ENCODE measurements at places on chromosomes 12 and 14.

GRCh38 chr12:108342985-108343384 lies 3.9 kb upstream of the CMKLR1 start:
- no peak for DNase-seq

- DNase-seq, result no peak
Observed at GRCh38 chr12:42582050-42582449, 7.5 kb downstream of the PRICKLE1 start.

- DNase-seq, result no peak
Observed at GRCh38 chr14:24241829-24242443, 487 bp downstream of the TINF2 start.

- no peak for DNase-seq
Observed at GRCh38 chr14:75589931-75590330, 11.5 kb downstream of the FLVCR2 start.

GRCh38 chr12:30025317-30025716 lies 241.6 kb upstream of the TMTC1 start:
- peak; percentile 19 for DNase-seq

GRCh38 chr12:66959276-66959675 lies 280.4 kb upstream of the GRIP1 start:
- DNase-seq, result no peak

DNA sequence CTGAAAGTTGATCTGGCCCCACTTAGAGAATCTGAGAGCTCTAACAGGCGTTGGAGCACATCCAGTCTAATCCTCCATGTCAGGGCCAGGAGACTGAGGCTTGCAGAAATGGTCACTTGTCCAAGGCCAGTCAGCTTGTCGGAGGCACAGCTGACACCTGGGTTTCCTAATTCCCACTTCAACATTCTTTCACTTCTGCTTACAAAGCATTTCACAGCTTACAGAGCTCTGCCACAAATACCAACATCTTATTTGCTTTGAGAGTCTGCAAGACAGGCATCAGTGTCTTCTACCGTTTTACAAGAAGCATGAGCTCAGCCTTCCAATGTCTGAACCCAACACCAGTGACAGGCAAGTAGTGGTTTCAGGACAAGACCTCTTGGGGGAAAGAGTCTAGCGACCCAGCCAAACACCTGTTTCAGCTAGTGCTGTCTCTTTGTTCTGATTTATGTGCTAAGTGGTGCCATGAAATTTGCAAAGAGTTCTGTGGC lies 31.8 kb downstream of the ISCA2 start:
- DNase-seq, result no peak

DNA sequence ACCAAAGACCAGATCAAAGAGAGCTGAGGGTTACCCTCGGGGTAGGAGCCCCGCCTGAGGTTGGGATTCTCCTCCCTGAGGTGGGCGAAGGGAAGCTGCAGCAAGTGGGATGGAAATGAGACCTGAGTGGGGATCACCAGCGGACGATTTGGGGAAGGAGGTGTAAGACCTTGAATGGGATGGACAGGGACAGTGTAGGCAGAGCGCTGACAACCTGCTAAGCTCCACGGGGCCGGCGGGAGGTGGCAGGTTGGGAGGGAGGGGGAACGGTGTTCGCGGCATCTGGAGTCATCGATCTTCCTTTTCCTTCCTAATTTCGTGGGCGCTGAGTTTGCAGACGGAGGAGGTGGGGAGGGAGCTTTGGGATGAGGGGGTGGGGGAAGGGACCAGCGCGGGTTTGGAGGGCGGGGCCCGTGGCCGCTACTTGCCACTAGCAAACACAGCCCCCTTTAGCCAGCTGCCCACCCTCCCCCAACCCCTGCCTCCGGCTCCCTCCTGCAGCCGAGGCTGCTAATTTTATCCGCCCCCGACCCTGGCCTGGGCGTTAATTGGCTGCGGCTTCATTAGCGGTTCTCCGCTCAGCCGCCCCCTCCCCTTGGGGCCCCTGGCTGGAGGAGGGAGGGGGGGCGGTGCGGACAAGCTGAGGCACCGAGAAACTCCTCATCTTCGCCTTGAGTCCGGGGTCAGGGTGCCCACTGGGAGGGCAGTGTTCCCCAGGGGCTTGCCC lies 2.8 kb upstream of the SHMT2 start:
- no peak for DNase-seq

DNA sequence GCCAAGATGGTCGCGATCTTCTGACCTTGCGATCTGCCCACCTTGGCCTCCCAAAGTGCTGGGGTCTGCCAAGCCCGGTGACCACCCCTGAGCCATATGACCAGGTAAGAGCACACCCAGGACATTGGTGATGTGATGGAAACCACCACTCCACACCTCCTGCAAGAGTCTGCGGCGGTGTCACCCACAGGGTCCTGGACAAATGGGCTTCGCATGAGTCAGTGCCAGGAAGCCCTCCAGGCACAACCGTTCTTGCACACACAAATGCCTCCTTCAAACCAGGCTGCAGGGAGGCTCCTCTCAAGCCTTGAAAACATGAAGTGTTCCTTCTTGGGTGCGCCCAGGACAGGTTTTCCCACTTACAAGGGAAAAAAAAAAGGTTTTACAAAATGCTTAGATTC lies 16.6 kb downstream of the PITPNM2 start:
- DNase-seq, result no peak

GRCh38 chr12:45708901-45709300 lies 20.6 kb upstream of the ARID2 start:
- DNase-seq, result no peak

DNA sequence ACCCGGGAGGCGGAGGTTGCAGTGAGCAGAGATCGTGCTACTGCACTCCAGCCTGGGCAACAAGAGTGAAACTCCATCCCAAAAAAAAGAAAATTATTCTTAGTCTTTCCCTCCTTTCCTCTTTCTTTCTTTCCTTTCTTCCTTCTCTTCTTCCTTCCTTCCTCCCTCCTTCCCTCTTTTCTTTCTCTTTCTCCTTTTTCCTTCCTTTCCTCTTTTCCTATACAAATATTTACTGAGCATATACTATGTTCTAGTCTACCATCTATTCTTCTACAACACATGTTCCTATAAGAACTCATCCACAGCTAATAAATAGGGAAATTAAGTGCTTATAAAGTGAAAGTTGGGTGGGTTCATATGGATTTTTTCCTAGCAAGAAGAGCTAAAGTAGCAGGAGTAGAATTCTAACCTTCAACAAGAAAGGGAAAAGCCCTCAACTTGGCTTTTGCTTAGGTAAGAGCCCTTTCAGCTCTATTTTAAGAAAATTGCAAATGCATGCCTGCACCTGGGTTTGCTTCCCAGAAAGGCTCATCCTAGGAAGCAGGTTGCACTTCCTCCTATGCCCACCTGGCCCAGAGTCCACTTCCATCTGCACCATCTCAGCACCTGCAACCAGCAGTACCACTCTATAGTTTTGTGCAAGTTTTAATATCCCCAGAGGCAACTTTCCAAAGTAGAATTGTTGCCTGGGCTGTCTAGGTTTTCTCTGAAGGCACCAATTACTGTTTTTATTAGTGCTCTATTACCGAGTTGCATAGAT lies 122.0 kb upstream of the CCND2 start:
- no peak for DNase-seq

DNA sequence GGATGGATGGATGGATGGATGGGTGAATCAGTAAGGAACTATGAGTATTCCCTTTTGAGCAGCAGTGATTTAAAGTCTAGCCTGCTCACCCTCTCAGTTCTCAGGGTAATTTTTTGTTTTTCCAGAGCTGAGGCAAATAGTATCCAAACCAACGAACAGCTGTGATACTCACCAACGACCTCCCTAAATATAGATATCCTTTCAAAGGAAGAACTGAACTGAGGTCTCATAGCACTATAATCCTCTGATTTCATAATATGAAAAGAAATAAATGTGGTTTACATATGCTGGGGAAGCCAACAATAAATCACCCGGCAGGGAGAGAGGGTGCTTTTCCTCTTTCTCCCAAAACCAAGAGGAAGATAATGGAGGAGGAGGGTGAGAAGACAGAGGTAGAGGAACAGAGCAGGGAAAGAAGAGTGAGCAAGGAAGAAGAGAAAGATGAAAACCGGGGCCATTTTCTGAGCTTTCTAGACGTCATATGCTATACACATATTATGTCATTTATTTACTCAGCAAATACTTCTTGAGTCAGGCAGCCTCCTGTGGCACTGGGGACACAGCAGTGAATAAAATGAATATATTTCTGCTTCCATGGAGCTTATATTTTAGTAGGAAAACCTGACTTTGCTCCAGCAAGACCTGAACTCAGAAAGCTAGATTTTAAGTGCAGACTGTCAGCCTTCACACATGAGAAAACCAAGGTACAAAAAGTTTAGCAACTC lies 710.7 kb upstream of the TBX3 start:
- no peak for DNase-seq

GRCh38 chr12:132146098-132146497 lies 1.8 kb downstream of the NOC4L start:
- DNase-seq, result no peak

- no peak for DNase-seq
Observed at GRCh38 chr12:71605039-71605438, 58.6 kb downstream of the ZFC3H1 start.

GRCh38 chr14:52111583-52111982 lies 42.7 kb upstream of the NID2 start:
- DNase-seq, result no peak

DNA sequence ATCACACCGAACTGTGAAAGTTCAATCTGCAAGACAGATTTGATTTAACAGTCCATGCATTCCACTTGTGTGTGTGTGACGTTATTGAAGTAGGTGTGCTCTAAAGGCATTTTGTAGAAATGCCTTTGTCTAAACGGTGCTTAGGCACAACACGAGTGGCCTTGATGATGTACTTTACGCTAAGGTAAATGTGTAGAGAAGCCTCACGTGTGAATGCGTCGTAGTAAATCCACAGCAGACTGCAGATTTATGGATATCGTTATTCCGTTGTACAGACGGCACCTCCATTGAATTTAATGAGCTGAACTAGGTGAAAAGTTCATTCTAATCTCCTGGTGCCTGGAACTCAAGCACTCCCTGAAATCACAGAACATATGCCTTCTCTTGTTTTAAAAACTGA lies 202.8 kb upstream of the STXBP6 start:
- DNase-seq, result no peak

- no peak for DNase-seq
Observed at GRCh38 chr12:113461666-113462065, 10.0 kb downstream of the LHX5 start.

- DNase-seq, result no peak
Observed at GRCh38 chr12:119540476-119540875, 53.1 kb upstream of the TMEM233 start.

- no peak for DNase-seq
Observed at GRCh38 chr12:112443916-112444315, 25.2 kb downstream of the PTPN11 start.

GRCh38 chr14:61733972-61734371 lies 28.2 kb upstream of the SNAPC1 start:
- no peak for DNase-seq

GRCh38 chr14:50979941-50980850 lies 35.9 kb upstream of the PYGL start:
- DNase-seq, result no peak

DNA sequence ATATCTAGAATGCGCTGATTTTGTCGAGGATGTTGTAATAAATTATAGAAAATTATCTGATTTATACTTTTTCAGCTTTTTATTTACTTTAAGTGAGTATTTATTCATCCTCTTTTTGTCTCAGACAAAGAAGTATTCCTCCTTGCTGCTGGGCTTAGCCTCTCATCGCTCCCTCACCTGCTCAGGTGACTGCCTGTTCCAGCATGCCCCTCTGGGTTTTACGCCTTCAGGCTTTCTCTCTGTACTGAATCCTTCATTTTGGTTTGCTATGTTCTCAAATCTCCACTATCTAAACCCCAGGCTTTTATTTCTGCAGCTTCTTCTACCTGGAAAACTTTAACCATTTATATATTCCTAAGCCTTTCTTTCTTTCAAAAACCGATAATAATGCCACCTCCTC lies 1650.9 kb upstream of the SEL1L start:
- DNase-seq, result no peak

GRCh38 chr12:98106031-98106683 lies 409.2 kb upstream of the TMPO start:
- DNase-seq, result peak; percentile 29

- no peak for DNase-seq
Observed at GRCh38 chr12:89433634-89434033, 81.3 kb upstream of the DUSP6 start.

GRCh38 chr12:26299751-26300150 lies 104.4 kb downstream of the SSPN start:
- no peak for DNase-seq
